ENCODE measurements at places on chromosomes 16 and 17.

GRCh38 chr17:3004925-3005324 lies 58.5 kb downstream of the OR1D5 start:
- DNase-seq: no peak

- no peak for DNase-seq
Observed at GRCh38 chr17:14205992-14206461, 30.6 kb downstream of the CDRT15 start.

DNA sequence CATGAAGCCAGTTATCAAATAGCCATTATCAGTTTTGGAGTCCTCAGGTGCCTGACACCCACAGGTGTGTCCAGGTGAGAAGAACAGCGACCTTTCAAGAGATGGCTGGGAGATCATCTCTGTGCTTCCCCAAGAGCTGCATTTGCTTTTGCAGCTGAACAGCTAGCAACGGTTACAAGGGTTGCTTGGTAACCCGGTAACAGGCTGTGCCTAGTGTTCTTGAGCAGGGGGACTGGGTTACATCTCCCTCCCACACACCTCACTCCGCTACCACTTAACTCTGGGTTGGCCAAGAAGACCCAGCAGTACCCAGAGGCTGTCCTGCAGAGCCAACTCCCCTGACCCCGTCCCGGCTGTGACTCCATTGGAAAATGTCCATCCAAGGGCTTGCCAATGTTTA lies 147.0 kb downstream of the SLC39A11 start:
- DNase-seq: no peak

DNA sequence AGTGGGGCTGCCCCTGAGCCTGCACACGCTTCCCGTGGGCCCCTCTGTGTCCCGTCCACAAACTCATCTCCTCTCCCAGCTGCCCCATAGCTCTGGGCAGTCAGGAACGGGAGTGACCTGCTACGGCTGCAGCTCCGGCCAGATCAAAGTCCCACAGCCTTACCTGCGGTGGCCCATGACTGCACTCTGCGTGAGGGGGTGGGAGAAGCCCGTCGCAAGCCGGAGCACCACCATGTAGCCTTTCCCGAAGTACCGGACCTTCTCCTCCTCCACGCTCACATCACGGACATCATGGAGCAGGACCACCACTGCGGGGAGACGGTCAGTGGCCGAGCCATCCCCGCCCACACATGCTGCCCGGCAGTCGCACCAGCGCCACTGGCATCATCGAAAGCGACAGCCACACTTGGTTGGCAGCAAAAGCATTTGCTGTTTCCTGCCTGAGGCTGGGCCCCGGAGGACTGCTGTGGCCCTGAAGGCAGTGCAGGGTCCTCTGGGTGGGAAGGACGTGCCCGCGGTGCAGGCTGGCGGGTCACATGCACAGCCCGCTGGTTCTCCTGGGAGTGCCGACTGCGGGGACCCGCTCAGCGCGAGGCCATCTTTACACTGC lies 6.2 kb downstream of the CYBC1 start:
- no peak for DNase-seq

DNA sequence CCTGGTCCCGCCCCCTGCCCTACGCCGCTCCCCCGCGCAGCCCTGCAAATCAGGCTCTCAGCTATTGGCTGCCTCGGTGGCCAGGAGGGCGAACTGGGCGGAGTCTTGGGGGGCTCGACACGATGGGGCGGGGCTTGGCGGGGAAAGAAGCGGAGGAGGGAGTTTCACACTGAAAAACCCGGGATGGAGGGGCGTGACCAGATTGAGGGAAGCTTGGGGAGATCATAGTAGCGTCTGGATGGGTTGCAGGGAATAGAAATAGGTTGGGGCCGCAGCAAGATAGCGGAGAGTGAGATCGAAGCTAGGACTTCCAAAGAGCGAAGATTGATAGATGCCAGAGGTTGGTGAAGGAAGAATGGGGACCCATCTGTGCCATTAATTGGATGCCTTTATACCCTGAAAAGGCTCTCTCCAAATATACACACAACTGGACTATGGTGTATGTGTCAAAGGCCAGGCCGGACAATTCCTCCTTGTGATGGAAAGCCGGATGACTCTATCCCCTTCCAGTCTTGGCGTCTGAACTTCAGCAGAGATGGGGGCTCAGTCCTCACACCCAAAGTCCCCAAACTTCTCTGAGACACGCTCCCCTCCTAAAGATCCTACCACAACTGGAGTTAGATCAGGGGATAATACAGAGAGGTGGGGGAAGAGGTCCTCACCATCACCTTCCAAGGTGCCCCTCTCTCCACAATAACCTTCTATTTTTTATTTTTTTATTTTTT lies 376 bp upstream of the STAC2 start:
- DNase-seq: peak; percentile 39

- no peak for DNase-seq
Observed at GRCh38 chr17:57174591-57174990, 81.7 kb upstream of the MSI2 start.

- no peak for DNase-seq
Observed at GRCh38 chr17:488993-489757, 136.6 kb upstream of the RPH3AL start.

- DNase-seq: no peak
Observed at GRCh38 chr16:49342336-49343265, 31.0 kb upstream of the C16orf78 start.

DNA sequence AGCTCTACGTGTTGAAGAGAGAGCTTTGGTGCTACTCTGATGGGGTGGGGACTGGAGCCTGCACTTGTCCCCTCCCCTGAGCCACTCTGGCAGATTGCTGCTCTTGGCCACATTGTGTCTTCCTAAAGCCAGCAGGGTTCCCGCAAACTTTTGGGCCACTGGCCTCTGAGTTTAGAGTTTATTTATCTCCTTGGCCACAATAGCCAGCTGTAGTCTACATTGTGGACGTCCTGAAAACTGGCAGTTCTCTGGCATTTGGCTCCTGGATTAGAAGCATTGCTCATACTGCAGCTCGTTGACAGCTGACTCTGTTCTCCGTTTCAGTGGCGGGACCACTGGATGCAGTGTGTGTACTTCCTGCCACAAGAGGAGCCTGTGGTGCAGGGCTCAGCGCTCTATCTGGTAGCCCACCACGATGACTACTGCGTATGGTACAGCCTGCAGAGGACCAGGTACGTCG lies 34.6 kb downstream of the PRMT7 start:
- DNase-seq: no peak

- DNase-seq: peak; percentile 67
Observed at GRCh38 chr17:75753514-75754377, 11.2 kb downstream of the GALK1 start.

GRCh38 chr16:3075523-3075915 lies 10.1 kb downstream of the IL32 start:
- no peak for DNase-seq

DNA sequence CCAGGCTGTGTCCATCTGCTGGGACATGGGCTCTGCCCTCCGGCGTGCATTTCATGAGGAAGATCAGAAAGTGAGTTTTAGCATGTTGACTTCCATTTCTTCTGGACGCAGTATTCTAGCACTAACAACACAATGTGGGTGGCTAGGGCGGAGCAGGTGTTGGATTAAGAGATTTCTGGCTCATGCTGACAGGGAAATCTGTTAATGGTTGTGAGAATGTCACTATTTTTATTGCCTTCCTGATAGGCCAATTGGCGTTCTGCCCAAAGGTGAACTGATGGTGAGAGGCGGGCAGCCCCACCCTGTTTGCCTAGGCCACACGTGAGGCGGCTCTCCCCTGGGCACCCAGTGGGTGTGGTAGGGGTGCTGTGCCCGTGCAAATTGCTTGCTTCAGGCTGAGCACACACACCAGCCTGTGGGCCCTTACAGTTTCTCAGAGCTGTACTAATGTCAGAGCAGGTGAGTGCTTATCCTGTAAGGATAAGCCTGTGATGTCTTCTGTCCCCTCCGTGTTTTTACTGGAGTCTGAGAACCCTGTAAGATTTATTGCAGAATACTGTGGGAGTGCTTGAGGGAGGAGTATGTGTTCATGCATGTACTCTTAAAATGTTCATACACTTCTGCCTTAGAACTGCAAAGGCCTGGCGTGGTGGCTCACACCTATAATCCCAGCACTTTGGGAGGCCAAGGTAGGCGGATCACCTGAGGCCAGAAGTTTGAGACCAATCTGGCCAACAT lies 30.9 kb downstream of the PGS1 start:
- DNase-seq: no peak

GRCh38 chr17:307741-308507 lies 44.7 kb downstream of the RPH3AL start:
- DNase-seq: no peak

- DNase-seq: no peak
Observed at GRCh38 chr17:6365200-6365943, 69.5 kb downstream of the AIPL1 start.

DNA sequence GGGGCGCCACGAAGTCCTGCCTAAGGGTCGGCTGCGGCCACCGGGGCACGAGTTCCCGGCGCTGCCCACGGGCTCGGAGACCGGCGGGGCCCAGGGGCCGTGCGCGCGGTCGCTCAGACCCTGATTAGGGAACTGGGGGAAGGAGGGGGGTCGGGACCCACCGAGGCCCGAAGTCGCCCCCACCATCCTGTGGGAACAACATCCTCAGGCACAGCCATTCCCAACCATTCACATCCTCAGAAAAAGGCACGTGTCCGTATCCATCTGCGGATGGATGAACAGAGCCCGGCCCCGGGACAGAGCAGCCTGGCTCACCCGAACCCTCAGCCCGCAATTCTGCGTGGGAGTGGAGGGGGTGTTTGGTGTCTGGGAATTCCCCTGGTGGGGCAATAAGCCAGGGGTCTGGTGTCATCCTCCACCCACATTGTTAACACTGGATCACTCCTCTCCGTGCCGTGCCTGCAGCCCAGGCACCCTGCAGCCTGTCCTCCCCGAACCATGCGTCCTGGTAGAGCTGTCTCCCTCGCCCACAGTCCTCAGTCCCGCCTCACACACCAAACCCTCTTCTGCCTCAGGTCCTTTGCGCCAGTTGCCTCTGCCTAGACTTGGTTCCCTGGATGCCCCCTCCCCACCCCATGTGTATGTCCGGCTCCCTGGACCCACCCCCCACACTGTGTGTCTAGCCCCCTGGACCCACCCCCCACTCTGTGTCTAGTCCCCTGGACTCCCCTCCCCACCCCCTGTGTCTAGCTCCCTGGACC lies 789 bp upstream of the CCDC57 start:
- DNase-seq: peak; percentile 35

- DNase-seq: no peak
Observed at GRCh38 chr17:61314368-61315078, 85.1 kb upstream of the TBX2 start.

GRCh38 chr17:62916684-62917571 lies 49.1 kb upstream of the TANC2 start:
- no peak for DNase-seq

GRCh38 chr16:83606486-83607030 lies 201.2 kb upstream of the HSBP1 start:
- no peak for DNase-seq

DNA sequence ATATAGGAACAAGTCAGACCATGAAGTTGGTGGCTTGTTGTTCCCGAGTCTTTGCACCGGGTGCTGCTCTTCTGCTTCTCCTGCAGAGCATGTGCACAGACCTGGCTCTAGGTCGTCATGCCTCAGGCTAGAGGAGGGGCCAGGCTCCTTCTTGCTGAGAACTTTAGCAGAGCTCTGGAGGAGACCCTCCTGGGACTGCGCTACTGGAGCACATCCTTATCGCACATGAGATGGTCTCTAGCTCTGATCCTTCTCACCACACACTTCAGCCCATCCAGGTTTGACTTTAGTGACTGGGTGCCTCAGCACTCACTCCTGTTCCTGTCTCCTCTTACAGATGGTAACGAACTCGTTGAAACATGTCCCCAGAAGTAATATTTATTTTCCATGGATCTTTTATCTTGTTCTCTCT lies 14.9 kb downstream of the FOXK2 start:
- no peak for DNase-seq

- no peak for DNase-seq
Observed at GRCh38 chr16:48561960-48562393, 48.0 kb downstream of the N4BP1 start.

DNA sequence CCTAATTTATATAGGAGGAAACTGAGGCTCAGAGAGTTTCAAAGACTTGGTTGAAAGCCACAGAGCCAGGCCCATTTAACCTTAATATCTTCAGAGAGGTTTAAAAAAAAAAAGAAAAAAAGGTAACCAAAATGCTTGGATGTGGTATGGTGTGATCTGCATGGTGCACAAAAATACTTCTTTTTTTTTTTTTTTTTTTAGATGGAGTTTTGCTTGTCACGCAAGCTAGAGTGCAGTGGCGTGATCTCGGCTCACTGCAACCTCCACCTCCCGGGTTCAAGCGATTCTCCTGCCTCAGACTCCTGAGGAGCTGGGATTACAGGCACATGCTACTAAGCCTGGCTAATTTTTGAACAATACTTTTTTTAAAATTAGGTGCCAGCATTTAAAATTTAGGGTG lies 101.8 kb downstream of the XYLT1 start:
- no peak for DNase-seq

- DNase-seq: no peak
Observed at GRCh38 chr17:82956146-82956725, 116.4 kb upstream of the ZNF750 start.

DNA sequence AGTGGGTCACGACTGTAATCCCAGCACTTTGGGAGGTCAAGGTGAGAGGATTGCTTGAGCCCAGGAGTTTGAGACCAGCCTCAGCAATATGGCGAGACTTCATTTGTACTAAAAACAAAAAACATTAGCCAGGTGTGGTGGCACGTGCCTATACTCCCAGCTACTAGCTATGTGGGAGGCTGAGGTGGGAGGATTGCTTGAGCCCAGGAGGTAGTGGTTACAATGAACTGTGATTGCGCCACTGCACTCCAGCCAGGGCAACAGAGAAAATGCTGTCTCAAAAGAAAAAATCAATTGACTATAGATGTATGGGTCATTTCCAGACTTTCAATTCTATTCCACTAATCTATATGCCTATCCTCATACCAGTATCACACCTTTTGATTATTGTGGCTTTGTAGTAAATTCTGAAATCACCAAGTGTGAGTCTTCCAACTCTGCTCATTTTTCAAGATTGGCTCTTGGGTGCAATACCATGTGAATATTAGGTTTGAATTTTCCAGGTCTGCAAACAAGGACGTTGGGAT lies 27.2 kb upstream of the CEP20 start:
- DNase-seq: no peak

- peak; percentile 25 for DNase-seq
Observed at GRCh38 chr17:59004338-59005111, 102.2 kb downstream of the TRIM37 start.

All from nucleus accumbens (tissue), 56 donors.